ENCODE measurements at places on chromosomes 12 and 14.

- DNase-seq: no peak
Measured at GRCh38 chr14:65044596-65044959, 57.7 kb downstream of the MAX start.

DNA sequence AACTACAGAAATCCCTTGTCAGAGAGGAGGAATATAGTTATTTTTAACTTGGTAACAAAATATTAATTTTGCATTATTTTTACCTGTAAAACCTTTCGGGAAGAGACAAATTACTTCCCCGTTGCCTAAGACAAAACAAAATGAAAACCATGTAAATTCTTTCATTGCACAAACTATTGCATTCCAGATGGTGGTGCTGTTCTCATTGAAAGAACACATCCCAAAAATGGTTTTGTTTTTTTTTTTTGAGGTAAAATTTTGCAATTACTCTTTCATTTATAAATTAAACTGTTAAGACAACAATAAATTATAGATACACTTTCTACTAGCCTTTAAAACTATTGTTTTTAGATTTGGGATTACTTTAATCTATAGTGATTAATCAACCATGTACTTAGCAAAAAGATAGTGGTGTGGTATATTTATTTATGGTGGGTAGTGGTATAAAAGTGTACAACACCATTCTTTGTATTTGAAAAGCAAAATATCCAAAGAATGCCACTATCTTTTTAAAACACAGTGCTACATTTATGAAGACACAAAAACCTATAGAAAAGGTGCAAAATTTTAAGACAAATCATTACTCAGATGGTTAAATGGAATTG is 115.5 kb downstream of the SLC38A1 start:
- no peak for DNase-seq

- DNase-seq: no peak
Measured at GRCh38 chr12:64004641-64005040, 160.1 kb downstream of the SRGAP1 start.

- DNase-seq: no peak
Measured at GRCh38 chr12:2387103-2387834, 334.5 kb downstream of the CACNA1C start.

DNA sequence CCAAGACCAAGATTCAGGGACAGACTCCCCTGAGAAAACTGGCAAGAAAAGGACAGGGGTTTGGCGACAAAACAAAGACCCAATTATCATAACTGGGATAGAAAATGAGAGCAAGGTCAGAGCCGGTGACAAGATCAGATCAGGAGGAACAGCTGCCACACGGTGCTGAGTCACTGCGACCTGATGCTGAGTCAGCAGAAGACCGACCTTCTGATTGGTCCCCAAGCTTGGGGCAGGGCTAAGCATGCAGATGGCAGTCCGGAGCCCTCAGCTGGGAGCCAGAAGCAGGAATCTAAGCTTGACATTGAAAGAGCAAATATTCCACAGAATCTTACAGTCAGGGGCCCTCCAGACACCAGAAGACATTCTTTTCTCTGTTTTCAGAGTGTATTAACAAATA is 19.1 kb upstream of the ARMH4 start:
- peak; percentile 78 for DNase-seq

DNA sequence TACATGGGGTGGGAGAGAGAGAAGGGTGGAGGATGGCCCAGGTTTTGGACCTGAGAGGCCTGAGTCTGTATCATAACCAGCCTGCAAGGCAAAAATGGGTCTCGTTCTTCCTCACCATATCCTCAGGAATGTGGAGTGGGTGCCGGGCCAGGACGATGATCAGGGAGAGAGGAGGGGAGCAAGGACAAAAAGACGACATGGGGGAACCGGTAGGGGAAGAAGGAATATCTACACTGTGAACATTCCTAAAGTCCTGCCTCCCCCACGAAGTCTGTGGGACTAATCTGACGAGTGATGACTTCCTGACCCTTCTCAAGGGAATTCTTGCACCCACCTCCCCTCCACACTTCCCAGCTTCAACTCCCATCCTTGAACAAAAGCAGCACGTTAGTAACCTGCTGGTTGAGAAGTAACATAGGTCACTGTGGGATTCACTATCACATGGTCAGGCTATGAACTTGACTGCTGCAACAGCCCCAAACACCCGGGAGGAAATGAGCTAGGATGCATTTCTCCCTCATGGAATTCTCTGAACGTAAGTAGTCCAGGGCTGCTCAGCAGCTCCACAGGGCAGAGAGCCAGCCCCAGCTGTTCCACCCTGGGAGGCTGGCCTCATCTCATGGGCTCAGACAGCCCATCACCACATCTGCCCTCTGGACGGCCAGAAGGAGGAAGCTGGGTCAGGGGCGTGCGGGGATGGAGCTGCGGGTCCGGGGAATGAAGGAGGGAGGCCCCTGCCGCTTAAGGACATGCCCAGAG is 36.8 kb upstream of the VWF start:
- no peak for DNase-seq

GRCh38 chr14:96161636-96162035 is 43.0 kb upstream of the BDKRB2 start:
- DNase-seq: no peak

GRCh38 chr12:98594050-98594835 is 757 bp downstream of the SLC25A3 start:
- peak; percentile 24 for DNase-seq

DNA sequence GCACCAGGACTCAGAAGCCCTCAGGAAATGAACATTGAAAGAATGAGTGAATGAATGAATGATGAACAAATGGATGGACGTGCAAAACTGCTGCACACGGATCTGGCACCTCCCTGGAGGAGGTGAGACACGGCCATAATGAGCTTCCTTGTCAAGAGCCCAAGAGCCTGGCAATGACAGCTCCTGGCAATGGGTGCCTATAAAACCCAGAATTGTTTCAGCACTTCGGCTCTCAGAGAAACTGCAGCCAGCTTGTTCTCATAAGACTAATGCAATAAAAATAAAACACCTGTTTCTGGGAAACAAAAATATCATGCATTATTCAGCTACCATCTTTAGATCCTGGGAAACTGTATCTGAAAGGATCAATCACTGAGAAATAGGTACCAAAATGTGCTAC is 200.5 kb upstream of the SFSWAP start:
- no peak for DNase-seq

GRCh38 chr14:96660123-96660522 is 137.1 kb upstream of the VRK1 start:
- no peak for DNase-seq

DNA sequence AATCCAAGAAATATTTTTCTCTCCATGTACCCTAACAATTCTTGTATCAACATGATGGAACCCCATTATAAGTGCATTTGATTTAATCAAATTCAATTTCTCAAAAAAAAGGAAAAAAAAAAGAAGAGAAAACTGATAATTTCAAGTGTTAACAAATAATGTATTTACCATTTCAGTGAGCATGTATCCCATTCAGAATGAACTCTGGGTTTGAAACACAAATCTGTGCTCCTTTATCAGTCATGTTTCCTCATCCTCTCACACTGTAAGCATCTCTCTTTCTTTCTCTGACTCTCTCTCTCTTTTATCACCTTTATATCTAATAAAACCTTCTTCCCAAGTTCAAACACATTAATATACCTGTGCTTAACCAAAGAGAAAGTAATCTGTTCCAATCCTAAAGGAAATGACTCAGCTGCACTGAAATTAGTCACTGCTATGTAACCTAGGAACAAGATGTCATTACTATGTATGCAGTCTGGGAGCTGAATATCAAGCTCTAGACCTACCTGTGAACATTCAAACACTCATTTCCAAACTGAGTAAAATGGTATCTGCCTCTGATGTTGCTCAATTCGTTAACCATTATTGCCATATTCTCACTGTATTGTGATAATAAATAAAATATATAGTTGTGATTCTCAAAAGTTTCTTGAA is 135.0 kb upstream of the LRIG3 start:
- DNase-seq: no peak

DNA sequence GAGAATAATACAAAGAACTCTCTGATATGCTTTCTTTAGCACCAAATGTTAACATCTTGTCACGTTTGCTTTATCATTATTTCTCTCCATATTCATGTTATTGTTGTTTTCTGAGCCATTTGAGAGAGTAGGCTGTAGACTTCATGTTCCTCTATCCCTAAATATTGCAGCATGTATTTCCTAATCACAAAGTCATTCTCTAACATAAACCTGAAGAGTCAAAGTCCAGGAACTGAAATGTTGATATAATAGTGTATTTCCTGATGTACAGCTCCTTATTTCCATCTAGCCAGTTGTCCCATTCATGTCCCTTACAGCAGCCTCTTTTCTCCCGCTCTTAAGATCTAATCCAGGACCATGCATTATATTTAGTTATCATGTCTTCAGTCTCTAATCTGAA is 72.8 kb downstream of the SPATS2 start:
- no peak for DNase-seq

- DNase-seq: no peak
Measured at GRCh38 chr14:96279564-96279963, 23.6 kb downstream of the BDKRB1 start.

- no peak for DNase-seq
Measured at GRCh38 chr14:29773990-29774389, 153.7 kb downstream of the PRKD1 start.

DNA sequence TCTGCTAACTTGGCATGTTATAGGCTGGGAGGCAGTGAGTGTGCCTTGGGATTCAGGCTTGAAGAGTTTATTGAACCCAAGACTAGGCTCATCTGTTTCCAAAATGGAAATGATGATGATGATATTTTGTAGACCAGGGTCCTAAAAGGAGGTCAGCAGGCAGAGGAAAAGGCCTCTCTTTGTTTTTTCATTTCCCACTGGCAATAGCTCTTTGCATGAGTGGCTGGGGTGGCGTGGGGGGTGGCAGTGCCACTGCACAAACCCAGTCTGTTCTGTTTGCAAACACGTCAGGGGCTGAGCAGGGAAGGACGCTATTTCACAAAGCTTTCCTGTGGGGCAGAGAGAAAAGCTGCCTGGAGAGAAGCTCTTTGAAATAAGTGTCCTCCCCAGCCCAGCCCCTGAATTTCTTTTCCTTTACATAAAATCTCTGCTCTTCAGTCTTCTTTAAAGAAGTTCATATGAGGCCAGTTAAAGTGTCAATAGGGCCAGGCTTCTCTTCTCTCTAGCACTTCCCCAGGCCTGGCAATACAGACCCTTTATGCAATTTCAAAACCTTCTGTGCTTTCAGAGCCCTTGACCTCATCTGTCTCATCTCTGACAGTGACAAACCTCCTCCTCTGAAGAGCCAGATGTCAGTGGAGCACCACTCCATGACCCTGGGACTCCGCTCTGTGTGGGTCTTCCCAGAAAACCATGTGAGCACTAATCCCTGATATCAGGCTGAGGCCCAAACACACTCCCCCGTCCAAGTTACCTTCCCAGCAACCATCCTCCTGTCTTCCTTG is 72.8 kb downstream of the ZNF664 start:
- no peak for DNase-seq

- DNase-seq: no peak
Measured at GRCh38 chr12:42298887-42299286, 27.0 kb downstream of the ZCRB1 start.

DNA sequence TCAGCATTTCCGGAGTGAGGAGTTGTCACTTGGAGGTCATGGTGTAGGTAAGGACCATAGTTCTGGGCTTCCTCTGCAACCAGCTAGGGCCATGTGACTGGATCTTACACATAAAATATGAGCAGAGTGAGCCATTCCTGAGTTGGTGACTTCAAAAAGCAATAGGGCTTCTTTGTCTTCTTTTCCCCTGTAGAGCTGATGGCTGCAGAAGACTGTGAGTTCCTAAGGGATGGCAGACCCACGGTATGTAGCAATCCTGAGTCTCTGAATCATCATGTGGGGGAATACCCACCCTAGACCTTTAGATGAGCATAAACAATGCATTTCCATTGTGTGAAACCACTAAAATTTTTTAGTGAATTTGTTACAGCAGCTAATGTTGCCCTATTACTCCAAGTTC is 151.1 kb upstream of the TBX3 start:
- no peak for DNase-seq

DNA sequence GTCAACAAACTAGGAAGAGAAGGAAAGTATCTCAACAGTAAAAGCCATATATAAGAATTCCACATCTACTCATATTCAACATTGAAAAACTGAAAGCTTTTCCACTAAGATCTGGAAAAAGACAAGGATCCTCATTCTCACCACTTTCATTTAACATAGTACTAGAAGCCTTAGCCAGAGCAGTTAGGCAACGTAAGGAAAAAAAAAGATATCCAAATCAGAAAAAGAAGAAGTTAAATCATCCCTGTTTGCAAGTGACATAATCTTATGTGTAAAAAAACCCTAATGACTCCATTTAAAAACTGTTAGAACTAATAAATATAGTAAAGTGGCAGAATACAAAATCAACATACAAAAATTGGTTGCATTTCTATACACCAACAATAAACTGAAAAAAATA is 426.2 kb downstream of the BCAT1 start:
- DNase-seq: no peak

GRCh38 chr12:16670456-16671050 is 64.6 kb upstream of the LMO3 start:
- DNase-seq: no peak

DNA sequence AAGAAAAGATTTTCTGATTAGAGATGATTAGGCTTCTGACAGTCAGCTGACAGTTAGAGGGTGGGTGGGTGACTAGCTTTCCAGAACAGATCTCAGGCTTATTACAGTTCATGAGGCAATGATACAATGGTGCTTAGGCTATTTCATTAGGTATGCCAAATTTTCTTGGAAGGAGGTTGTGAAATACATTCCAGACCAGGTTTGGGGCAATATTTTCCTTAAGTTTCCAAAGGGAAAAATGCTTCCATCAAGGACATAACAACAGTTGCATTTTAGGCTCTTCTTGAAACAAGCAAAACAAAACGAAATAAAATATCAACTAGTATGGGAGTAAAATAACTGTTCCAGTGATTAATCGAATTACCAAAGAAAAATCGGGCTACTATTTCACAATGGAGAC is 59.3 kb upstream of the CNTN1 start:
- no peak for DNase-seq

GRCh38 chr12:115835445-115835844 is 442.0 kb downstream of the MED13L start:
- no peak for DNase-seq

- no peak for DNase-seq
Measured at GRCh38 chr14:33484264-33484663, 466.6 kb downstream of the EGLN3 start.

GRCh38 chr12:20368651-20369304 is 441 bp downstream of the PDE3A start:
- DNase-seq: peak; percentile 32

DNA sequence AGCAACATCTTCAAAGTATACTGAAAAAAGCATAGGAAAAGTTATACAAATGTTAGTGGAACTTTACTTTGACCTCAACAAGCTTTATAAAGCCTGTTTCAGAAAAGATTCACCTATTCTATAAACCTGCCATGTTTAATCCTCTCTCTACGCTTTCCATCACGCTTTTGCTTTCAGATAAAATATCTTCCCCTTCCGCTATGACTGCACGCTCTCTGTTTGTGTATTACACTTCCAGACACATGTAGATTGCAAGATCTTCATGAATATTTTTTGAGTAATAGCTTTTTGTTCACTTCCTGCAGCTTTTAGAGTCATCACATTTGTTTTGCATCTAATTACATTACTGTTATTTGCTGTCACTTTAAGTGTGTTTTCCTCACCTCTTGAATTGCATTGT is 271.4 kb downstream of the RASSF9 start:
- DNase-seq: no peak

GRCh38 chr12:53768976-53769375 is 17.2 kb upstream of the CISTR start:
- DNase-seq: no peak

GRCh38 chr12:109016016-109016415 is 4.9 kb downstream of the SVOP start:
- DNase-seq: no peak

Measured in foreskin melanocyte (primary cell).